ENCODE measurements at places on chromosomes 11 and 22. TPM values are rescaled to one million over a fixed set of nuclear protein-coding genes. Genes with fewer than 3 reads are reported as not detected.

The MMP27 gene
- total RNA-seq = not detected

The DMC1 gene
- 0.91 TPM for total RNA-seq

The KLHL35 gene
- 1.2 TPM for total RNA-seq

The DNAJB7 gene
- not detected for total RNA-seq

The OR8K5 gene
- not detected for total RNA-seq

The C22orf23 gene
- 0.46 TPM for total RNA-seq

The SCARF2 gene
- 20.1 TPM for total RNA-seq

The TUBA8 gene
- 4.0 TPM for total RNA-seq

The ALDH3B1 gene
- 0.37 TPM for total RNA-seq

The MYBPC3 gene
- total RNA-seq = not detected
